ENCODE measurements at places on chromosomes 16 and 17. TPM values are rescaled to one million over a fixed set of nuclear protein-coding genes. Genes with fewer than 3 reads are reported as not detected.

GRCh38 chr17:81664051-81664470, 2.3 kb downstream of the OXLD1 start:
- DNase-seq, result no peak

- peak; percentile 82 for DNase-seq
These were observed 4.5 kb upstream of the HSD17B1 start for GRCh38 chr17:42548070-42548837.

GRCh38 chr16:80743772-80744171, 60.6 kb downstream of the CDYL2 start:
- no peak for DNase-seq

DNA sequence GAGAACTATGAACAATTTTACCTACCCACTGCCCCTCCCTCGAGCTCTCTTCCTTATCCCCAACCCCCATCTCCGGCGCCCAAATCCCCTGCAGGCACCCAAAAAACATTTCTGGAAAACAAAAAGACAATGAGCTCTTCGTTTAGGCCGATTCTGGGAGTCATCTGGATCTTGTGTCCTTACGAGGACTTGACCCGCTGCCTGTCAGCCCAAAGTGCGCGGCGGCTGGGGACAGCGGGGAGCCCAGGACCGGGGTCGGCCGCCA, 524 bp downstream of the STRADA start:
- no peak for DNase-seq

GRCh38 chr16:23013484-23013883, 135.8 kb downstream of the USP31 start:
- no peak for DNase-seq

GRCh38 chr17:21280081-21280518, 4.4 kb upstream of the MAP2K3 start:
- peak; percentile 95 for DNase-seq

DNA sequence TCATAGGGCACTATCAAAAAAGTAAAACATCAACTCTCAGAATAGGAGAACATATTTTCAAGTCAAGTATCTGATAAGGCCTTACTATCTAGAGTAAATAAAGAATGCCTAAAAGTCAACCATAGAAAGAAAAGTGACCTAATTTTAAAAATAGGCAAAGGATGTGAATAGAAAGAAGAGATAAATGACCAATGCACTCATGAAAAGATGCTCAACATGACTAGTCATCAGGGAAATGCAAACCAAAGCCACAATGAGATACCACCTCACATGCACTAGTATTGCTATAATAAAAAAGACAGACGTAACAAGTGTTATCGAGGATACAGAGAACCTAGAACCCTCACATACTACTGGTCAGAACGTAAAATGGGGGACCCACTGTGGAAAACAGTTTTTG, 90.8 kb downstream of the DYNLRB2 start:
- DNase-seq, result no peak

DNA sequence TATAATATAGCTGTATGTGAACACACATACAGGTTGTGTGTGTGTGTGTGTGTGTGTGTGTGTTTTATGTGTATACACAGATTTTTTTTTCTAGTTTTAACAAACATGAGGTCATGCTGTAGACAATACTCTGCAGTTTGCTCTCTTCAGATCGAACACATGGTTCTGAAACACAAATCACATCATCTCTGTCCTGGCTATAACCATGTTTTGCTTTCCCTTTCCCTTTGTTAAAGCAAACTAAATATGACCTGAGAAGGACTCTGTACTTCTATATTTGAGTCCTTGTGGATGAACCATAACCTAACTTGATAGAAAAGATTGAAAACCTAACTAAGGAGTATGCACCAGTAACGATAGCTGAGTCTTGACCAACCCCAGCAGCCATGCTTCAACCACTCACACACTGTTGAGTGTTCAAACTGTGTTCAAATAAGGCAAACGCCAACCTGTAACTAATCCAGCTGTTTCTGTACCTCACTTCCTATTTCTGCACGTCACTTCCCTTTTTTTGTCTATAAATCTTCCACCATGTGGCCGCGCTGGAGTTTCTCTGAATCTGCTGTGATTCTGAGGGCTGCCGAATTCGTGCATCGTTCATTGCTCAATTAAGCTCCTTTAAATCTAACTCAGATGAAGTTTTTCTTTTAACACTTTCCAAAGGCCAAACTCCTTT, 303.8 kb downstream of the HS3ST3B1 start:
- DNase-seq, result no peak

DNA sequence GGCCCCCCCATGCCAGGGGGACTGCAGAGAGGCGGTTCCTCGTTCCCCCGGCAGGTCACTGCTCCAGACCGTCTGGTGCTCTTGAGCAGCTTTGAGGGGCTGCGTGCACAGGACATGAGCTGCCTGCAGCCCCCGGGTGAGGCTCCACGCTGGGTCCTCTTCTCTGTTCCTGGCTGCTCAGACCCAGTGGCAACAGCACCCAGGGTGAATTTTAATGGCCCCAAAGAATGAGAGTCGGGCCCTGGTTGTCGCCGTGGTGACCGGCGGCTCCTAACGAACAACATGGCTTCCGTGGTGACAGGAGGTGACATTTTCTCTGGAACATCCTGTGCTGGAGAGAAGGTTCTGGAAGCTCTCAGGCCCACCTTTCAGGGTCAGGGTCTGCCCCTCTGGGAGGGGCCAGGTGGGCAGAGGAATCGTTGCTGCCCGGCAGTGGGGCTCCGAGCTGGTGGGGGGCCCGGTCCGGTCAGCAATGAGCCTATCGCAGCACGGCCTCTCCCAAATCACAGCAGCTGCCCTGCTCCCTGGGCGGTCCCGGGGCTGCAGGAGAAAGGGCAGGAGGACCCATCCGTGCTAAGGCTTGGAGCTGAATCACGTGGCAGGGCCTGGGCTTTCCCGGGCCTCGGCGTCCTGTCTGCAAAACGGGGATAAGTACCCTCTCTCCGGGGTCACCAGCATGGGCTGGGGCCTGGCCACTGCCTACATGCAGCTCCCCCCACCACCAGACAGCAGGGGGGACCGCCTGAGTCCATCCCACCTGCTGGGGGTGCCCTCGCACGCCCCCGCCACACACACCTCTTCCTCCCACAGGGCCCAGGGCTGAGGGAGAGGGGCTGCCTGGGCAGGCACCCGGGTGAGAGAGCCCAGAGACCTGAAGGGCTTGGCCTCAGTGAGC, 3.4 kb upstream of the C1QTNF8 start:
- DNase-seq, result no peak

DNA sequence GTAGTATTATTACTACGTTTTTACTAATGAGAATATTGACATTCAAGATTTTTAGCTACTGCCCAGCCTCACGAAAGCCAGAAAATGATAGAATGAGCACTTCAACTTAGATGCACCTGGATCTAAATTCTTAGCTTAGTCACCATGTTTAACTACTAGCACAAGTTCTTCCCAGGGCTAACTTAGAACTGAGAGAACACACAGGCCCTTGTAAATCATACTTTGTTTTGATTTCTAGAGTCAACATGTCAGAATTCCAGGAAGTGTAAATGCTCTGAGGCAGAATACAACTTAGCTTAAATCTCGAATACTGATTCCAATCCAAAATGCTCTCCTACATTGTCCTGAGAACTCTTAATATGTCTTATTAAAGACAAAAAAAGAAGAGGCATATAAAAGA, 6.8 kb upstream of the ACSM1 start:
- no peak for DNase-seq

DNA sequence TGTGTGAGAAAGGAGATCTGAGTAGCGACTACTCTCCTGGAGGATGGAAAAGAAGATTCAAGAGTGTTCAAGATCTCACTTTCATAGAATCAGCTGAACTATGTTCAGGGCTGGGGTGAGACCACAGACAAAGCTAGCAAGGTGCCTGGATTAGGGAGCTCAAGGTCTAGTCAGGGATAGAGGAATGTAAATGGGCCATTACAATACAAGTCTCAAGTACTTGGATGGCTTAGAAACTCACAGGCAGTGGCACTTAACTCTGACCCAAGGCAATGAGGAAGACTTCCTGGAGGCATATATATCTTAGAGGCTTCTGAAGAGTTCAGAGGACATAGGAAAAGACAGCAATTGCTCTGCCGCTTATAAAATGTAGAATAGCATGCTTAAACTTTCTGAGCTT, 184.9 kb upstream of the CDH11 start:
- DNase-seq, result no peak

DNA sequence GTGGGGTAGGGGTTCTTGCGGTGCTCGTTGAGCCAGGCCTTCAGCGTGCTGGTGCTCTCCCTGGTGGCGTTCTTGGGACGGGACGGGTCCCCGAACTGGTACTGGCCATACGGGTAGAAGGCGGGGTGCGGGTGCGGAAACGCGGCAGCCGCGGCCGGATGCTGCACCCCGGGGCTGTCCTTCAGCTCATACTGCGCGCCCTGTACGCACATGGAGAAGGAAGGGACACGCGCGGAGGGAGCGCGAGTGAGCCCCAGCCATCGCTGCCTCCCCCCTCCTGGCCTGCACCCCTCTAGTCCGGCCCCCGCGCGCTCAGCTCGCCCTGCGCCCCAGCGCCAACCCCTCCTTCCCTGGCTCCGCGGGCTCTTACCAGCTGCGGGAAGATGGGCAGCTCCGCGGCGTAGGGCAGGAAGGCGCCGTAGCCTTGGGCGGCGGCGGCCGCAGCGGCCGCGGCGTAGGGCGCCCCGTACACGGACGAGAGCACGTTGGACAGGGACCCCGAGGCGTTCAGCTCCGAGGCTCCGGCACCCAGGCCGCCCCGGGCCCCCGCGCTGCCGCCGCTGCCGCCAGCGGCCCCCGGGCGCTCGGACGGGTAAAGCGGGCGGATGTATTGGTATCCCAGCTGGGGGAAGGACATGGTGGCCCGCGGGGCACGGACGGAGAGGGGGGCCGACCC, 1.0 kb downstream of the IRX3 start:
- peak; percentile 76 for DNase-seq

- no peak for DNase-seq
These were observed 4.3 kb upstream of the HES7 start for GRCh38 chr17:8128125-8128784.

DNA sequence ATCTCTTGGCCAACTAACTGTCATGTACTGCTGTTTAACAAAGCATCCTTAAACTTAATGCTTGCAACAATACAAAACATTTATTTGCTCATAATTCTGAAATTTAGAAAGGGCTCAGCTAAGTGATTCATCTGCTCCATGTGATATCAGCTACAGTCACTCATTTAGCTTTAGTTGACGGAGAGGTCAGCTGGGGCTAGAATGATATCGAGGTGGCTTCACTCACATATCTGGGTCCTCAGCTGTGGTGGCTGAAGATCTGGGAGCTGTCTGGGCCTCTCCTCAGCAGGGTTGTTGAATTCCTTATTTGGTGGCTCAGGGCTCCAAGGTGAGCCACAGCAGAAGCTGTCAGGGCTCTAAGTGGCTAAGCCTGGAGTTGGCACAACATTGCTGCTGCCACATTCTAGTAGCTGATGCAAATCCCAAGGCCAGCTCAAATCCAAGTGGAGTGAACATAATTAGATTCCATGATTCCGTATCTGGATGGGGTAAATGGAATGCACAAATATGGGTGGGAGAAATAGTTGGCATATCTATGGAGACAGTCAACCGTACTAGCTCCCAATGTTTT, 62.8 kb downstream of the HS3ST3A1 start:
- DNase-seq, result no peak

- DNase-seq, result no peak
These were observed 138.8 kb downstream of the CCDC182 start for GRCh38 chr17:57606111-57606875.

DNA sequence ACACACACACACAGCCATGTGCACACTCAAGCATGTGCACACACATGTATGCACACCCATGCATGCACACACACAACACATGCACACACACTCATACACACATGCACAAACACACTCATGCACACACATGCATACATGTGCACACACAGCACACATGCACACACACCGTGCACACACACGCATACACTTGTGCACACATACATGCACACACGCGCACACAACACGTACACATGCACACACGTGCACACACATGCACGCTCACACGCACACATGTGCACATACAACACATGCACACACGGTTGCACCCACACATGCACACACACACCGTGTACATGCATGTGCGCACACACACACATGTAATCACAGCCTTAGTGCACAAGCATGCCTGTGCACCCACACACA, 230.4 kb upstream of the GSE1 start:
- DNase-seq, result peak; percentile 35

GRCh38 chr17:47325176-47325575, 1.4 kb downstream of the EFCAB13 start:
- DNase-seq, result no peak

- peak; percentile 45 for DNase-seq
These were observed 3.8 kb downstream of the TTYH2 start for GRCh38 chr17:74217037-74217730.

DNA sequence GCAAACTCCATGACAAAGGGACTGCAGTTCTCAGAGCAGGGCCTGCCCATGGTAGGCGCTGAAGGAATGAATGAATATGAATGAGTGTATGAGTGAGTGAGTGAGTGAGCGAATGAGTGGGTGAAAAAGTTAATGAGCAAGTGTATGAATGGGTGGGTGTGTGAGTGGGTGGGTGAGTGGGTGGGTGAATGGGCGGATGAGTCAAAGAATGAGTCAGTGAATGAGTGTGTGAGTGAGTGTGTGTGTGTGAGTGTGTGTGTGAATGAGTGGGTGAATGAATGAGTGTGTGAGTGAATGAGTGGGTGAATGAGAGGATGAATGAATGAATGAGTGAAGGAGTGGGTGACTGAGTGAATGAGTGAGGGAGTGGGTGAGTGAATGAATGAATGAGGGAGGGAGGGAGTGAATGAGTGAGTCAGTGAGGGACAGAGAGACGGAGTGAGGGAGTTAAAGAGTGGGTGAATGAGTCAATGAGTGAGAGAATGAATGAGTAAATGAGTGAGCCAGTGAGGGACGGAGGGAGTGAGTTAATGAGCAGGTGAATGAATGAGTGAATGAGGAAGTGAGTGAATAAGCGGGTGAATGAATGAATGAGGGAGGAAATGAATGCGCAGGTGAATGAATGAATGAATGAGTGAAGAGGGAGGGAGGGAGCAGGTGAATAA, 11.1 kb upstream of the CHMP6 start:
- no peak for DNase-seq

- no peak for DNase-seq
These were observed 43.4 kb downstream of the BAHCC1 start for GRCh38 chr17:81438688-81439087.

GRCh38 chr16:49776085-49776595, 79.8 kb downstream of the ZNF423 start:
- DNase-seq, result peak; percentile 73

- DNase-seq, result no peak
These were observed 84.8 kb upstream of the TNRC6C start for GRCh38 chr17:77873500-77874302.

GINS2 gene
- total RNA-seq, result 1.4 TPM

ZNF19 gene
- 1.9 TPM for total RNA-seq

SLC25A19 gene
- 19.5 TPM for total RNA-seq

SOX15 gene
- total RNA-seq, result 0.89 TPM

PYY gene
- total RNA-seq, result not detected

PRAC1 gene
- total RNA-seq, result not detected

TMEM235 gene
- total RNA-seq, result not detected

MGRN1 gene
- total RNA-seq, result 32.2 TPM

KRT24 gene
- not detected for total RNA-seq

CDRT15L2 gene
- not detected for total RNA-seq

DHRS7C gene
- total RNA-seq, result 69.8 TPM

All from Right ventricle myocardium inferior (tissue), 1 donor.